Thoracic aorta (tissue), 2 donors: ENCODE measurements at places on chromosomes 6 and 20.

- DNase-seq, result no peak
Observed at GRCh38 chr6:97816526-97816925, 533.5 kb upstream of the MMS22L start.

DNA sequence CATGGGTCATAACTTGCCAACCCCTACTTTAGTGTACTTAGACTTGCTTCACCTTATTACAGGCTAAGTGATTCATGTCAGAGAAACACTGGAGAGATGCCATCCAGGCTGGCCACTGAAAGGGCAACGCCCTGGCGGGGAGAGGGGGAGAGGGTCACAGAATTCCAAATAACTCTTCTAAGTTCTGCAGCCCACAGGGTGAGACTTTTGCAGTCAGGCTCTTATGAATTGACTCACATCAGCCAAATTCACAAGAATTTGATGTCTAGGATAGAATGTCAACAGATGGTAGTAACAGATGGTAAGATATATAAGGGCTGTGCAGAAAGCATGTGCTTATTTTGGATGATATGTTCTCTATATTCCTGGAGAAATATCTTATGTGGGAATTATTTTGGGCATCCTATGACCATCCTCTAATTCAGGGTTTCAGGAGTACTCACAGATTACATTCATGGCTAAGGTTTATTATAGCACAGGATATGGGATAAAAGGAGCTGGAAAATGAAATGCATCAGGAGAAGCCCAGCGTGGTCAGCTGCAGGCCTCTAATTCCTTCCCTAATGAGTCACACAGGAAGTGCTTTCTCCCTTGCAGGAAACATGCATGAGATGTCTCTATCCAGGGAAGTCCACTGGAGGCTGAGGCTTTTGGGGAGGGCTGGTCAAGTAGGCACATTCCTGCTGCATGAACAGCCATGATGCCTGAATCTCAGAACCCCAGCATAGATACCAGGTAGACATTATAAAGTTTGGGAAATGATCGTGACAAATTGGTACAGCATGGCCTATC, 58.7 kb upstream of the RIN2 start:
- no peak for DNase-seq

GRCh38 chr20:6057691-6058090, 3.8 kb upstream of the LRRN4 start:
- DNase-seq, result no peak

DNA sequence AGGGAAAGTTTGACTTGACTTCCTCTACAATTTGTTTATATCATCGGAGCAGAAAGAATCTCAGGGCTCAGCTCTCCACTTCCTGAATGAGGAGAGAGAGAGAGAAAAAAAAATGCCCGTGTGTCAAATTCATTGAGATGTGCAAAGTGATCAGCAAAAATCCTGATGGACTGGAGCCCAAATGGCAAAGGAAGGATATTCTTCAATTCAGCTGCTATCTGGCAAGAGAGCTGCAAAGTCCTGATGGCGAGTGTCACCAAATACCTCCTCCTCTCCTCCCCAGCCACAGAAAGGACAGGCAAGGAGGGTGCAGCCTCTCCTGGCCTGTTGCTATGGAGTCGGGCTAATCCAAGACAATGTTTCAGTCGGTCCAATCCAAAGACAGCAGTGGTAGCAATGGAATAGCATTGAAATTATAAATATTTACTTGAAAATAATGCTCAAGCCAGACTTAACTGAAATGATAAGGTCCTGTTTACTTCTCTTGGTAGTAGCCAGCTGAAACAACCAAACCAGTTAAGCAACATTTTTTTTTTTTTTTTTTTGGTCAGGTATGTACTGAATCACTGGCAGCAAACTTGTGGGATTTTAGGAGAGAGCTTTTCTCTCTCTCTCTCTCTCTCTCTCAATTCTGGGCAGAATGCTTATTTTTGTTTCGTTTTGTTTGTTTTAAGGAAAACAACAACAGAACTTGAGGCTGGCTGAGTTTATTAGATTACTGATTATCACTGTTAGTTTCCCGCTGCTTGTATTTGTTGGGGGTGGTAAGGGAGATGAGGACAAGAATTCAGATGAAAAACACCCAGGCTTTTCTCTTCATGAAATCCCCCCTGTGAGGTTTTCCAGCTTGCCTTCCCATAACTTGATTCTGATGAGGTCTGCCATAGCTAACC, 204.2 kb downstream of the BCAS1 start:
- DNase-seq, result no peak

DNA sequence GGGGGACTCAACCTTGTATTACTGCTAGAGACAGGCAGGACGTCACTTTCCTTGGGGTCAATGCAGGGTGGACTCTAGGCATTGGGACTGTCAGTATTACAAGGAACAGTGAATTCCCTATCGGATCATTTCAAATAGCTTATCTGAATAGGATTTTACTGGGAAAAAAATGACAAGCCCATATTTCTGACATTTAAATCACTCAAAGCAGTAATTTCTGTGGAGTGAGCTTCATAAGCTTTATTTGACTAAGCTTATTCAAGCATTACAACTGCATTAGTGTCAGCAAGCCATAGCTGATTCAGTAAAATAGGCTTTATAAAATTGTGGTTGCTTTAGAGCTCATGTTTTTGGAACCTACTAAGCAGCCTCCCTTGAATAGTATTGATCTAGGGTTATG, 44.3 kb downstream of the TRDN start:
- DNase-seq, result no peak
